NCI-H69 (cell line): ENCODE measurements at places on chromosomes 7 and 10.

GRCh38 chr10:97708976-97709946 is 4.3 kb upstream of the MARVELD1 start:
- DNase-seq, result peak; percentile 54

DNA sequence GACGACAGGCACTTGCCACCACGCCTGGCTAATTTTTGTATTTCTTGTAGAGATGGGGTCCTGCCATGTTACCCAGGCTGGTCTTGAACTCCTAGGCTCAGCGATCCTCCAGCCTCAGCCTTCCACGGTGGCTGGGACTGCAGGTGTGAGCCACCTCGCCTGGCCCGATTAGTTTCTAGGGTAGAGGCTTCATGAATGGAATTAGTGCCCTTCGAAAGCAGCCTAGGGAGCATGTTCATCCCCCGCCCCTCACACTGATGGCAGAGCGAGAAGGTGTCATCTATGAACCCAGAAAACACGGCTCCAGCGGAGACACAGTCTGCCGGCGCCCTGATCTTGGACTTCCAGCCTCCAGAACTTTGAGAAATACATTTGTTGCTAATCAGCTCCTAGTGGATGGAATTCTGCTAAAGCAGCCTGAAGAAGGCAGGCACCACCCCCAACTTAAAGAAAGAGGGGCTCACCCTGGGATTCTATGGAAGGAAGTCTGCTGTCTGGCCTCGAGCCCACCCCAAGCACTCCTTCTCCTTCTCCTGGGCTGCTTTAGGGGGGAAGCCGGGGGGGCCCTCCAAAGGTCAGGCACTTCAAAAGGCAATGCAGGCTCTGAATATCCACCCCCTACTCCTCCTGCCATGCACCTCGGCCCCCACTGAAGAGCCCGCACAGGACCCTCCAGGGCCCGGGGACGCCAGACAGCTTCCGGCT is 10.1 kb downstream of the PDGFA start:
- DNase-seq, result no peak

- DNase-seq, result no peak
These were observed 24.9 kb downstream of the LUC7L2 start for GRCh38 chr7:139384611-139385010.

GRCh38 chr7:77698042-77698625 is 1.9 kb downstream of the RSBN1L start:
- DNase-seq, result peak; percentile 38

DNA sequence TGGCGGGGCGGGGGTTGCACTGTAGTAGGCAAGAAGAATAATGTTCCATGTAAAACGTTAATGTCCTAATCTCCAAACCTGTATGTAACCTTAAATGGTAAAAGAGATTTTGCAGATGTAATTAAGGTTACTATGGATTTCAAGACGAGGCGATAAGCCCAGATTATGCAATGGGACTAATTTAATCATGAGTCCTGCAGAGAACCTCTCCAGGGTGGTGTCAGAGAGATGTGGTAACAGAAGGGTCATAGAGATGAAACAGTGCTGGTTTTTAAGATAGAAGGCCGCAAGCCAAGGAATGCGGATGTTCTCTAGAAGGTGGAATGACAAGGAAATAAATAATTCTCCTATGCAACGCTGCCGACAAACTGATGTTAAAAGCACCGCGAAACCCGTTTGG is 57.1 kb downstream of the UBE3C start:
- no peak for DNase-seq

GRCh38 chr7:32058002-32058401 is 12.2 kb downstream of the PDE1C start:
- DNase-seq, result no peak

- DNase-seq, result peak; percentile 51
These were observed 14.1 kb upstream of the AKR1B10 start for GRCh38 chr7:134513169-134513752.

DNA sequence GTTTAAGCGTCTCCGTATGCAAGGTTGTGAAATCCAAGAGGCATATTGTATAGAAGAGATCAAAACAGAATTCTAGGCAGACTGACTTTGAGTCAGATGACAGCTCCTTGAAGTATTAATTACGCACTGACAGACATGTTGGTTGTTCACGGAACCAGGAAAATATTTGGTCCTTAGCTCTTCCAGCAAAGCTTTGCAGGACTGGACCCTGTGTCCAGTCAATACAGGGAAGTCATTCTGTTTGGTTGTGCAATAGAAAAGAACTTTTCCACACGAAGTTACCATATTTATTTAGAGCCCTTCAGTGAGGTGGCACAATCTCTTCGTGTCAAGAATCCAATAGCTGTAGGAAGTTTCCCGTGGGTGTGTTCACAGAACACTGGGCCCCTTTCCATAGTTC is 205.3 kb downstream of the ARHGAP21 start:
- no peak for DNase-seq

GRCh38 chr7:25288556-25289307 is 60.4 kb upstream of the NPVF start:
- DNase-seq, result no peak

GRCh38 chr7:139643951-139644585 is 120.6 kb downstream of the CLEC2L start:
- DNase-seq, result no peak

- DNase-seq, result peak; percentile 75
These were observed 1.7 kb upstream of the POU6F2 start for GRCh38 chr7:38975944-38976392.

- DNase-seq, result no peak
These were observed 401.9 kb downstream of the THSD7A start for GRCh38 chr7:11430112-11430511.

DNA sequence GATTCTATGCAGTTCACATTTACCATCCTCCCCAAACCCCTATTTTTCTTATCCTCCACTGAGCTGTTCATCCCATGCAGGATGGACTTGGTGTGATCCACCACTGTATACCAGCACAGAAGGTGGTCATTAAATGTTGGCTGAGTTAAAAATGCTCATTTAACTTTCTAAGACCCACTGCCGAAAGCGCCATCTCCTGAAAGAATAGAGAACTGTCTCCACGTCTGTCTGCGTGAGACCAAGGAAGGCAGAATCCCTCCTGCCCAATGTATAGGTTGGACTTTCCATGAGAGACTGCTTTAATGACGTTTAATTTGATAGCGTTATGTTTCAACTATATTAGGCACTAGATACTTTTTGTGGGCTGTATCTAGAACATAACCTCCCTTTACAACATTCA is 124.3 kb downstream of the GPAM start:
- DNase-seq, result no peak

DNA sequence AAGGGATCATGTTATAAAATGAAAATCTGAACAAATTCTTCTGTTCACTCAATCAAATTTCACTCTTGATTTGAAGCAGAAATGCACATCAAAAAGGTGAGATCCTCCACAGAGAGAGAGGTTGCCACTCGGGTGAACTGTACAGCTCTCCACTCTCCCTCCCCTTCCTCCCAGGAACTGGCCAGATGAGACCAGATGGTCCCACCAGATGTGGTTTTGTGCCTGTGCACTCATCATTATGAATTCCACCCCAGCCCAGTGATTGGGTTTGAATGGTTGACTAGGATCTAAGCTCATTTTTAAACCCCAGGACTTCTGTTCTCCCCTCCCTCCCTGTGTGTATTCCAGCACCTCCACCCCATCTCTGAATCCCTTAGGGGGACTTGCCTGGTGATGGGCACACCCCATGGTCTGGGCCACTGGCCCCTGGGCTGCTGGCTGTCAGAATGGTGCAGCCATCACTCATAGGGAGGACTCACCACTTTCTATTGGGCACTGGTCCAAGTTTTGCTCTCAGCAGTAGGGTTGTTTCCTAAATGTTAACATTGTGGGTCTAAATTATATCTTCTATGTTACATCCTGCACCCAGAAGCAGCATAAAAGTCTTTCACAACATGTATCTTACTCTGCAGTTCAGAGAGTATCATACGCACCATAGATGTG is 393.1 kb downstream of the TNS3 start:
- peak; percentile 42 for DNase-seq

GRCh38 chr10:93995598-93996271 is 2.0 kb downstream of the PLCE1 start:
- no peak for DNase-seq

GRCh38 chr10:75143353-75143752 is 31.9 kb downstream of the SAMD8 start:
- no peak for DNase-seq

DNA sequence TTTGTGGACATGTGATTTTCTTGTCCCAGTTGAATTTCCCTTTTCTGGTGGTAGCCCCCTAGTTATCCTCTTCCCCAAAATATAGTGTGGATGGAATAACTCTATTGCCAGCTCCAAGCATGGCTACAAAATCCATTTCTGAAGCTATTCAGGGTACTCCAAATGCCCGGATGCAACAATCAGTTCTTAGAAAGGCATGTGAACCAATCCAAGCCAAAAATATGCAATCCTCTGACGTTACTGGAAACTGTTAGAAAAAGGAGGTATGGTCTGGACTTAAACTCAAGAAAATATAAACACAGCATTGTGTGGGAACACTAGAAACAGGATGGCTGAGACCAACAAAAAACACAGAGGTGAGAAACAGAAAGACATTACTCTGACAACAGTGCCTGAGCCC is 347.0 kb downstream of the GPAM start:
- no peak for DNase-seq

GRCh38 chr10:126123466-126123865 is 227.1 kb downstream of the FANK1 start:
- DNase-seq, result no peak

GRCh38 chr10:2878818-2879217 is 188.5 kb upstream of the PFKP start:
- no peak for DNase-seq

DNA sequence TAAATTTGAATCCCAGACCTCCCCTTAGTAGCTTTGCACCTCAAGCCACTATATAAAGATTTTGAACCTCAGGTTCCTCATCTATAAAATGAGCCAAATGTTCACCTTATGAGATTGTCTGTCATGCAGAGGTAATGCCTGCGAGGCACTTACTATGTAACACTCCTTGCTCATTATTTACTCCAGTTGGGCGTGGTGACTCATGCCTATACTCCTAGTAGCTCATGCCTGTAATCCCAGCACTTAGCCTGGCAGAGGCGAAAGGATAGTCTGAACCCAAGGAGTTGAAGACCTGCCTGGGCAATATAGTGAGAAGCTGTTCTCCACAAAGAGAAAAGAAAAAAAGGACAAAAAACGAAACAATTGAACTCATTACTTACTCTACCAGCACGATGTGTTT is 82.2 kb downstream of the MDFIC start:
- DNase-seq, result peak; percentile 85
